ENCODE measurements at places on chromosomes 1 and 21.

- DNase-seq, result no peak
These were observed 17.4 kb downstream of the KANK4 start for GRCh38 chr1:62301726-62302390.

GRCh38 chr1:3436901-3437300, 17.6 kb upstream of the ARHGEF16 start:
- DNase-seq, result no peak

DNA sequence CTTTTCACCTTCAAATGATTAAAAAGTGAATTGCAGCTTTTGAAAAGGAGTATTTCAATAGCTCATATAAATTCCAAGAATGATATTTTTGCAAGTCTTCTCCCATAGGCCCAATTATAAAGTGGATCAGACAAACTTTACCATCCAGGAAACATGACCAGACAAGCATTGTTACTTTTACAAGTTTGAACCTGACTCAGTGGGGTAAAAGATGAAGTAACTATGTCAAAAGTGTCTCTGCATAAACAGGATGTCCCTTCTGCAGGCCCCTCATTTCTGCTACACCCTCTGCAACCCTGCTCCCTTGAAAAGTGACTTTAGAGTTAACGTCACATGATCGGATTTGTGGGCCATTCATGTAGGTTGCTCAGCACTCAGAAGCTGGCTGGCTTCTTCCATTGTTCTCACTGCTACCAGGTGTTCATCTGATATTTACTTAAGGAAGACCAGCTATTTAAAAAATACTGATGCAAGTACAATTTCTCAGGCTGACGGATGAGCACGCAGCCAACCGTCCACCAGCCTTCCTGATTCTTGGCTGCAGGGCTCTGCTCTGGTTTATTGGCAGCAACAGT, 32.3 kb downstream of the URB1 start:
- no peak for DNase-seq

DNA sequence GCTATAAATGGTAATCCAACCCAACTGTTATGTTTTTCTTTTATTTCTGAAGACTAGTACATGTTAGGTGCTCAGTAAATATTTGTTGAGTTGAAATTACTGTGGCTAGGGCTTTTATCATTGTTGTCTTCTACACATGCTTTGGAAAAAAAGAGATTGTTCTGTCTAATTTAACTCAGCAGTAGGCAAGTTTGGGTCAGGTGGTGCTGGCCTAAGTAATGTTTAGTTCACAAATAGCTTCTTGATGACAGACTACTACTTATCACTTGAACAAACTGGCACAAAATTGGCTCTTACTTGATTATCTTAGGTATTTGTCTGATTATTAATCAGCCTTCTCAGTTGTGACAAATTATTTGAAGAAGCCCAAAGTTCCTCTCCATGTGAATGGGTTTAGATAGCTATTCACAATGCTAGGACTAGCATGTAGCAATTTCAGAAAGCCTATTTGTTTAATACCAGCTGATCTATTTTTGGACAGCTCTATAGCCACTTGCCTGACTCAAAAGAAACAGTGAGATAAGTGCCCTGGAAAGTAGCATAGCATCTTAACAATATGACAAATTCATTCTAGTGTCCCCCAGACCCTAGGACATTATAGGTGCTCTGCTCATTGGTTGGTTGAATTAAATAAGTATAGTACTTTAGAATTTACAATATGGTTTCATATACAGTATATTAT, 32.6 kb downstream of the TMEM200B start:
- DNase-seq, result no peak

DNA sequence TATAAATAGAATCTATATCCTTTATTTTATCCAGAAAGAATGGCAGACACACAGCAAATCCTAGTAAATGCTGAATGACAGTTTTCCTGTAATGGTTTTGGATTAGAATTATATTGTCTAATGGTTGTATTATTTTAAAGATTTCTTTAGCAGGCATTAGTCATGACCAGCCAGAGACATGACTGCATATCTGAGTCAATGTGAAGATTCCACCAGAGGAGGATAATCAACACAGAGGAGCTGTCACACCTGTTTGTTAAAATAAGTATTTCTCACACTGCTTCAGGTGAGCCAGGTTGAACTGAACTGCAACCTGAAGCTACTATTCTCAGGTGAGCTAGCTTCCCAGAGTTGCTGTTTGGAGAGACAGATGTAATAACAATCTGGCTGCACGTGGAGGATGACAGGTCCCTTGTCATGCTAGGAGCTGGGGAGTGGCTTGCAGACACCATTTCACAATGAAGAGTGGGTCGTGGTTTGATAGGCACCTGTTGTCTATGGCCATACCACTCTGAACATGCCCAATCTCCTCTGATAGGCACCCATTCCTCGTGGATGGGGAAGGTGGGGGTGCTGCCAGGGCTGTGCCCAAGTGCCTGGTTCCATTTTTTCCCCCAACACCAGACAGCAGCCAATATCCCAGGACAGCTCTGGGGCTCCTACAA, 94.3 kb downstream of the KCNJ6 start:
- DNase-seq, result no peak

GRCh38 chr1:7223334-7224080, 438.3 kb downstream of the CAMTA1 start:
- no peak for DNase-seq

DNA sequence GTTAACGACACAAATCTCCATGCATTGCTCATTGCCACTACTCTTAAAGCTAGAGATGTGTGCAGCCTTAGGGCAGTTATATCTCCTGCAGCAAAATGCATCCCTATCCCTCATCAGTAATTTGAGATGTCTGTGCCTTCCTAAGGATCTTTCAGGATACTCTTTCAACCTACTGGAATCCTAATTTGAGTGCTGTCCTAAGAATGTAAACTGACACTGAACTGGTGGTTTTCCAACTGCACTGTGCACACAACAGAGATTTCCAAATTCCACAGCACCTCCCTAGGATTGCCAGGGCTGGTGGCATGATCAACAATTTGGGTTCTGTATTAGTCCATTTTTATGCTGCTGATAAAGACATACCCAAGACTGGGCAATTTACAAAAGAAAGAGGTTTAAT, 193.9 kb downstream of the LTN1 start:
- DNase-seq, result no peak

DNA sequence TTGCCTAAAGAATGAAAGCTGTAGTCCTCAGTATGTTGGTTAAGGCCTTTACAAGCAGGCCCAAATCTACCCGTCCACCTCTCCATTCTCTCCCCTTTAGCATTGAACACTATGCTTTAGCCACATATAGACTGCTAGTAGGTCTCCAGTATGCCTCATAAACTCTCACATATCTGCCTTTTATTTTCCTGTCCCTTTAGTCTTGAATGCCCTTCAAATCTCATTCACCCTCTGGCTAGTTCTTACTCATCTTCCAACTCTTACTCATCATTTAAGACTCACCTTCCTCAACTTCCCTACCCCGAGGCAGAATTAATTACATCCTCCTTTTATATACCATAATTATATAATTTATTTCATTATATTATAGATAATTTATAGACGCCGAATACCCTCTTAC, 78.7 kb upstream of the TSPAN2 start:
- no peak for DNase-seq

DNA sequence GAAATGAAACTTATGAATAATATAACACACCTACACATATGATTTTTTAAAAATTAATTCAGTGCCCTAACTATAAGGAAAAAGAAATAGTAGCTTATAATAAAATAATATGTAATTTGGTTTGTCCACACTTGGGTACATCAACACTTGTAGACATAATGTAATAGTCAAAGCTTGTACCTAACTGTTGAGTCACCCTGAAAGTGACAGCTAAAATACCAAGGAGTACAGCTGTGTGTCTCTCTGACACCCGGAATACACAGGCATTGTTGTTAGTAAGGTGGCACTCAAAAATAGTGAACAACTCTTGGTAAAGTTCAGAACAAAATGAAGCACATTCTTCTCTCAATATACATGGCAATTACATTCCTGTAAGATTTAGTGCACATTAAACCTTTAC, 243.4 kb downstream of the TRABD2B start:
- no peak for DNase-seq

DNA sequence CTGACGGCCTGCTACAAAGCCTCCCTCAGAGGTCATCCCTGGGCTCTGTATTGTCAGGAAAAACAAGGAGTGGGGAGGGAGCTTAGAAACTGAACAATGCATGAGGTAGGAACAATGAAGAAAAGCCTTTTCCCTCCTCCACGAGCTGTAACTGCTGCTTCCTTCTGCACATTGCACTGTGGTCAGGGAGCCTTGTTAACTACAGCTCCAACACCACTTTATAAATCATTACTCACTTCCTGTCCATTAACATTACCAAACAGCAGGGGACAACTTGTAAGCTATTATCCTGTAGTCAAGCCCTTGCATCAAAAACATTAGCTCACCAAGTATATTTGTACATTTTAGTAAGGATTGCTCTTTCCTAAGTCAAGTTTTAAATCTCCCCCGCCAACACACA, 336.0 kb upstream of the NR5A2 start:
- DNase-seq, result no peak

DNA sequence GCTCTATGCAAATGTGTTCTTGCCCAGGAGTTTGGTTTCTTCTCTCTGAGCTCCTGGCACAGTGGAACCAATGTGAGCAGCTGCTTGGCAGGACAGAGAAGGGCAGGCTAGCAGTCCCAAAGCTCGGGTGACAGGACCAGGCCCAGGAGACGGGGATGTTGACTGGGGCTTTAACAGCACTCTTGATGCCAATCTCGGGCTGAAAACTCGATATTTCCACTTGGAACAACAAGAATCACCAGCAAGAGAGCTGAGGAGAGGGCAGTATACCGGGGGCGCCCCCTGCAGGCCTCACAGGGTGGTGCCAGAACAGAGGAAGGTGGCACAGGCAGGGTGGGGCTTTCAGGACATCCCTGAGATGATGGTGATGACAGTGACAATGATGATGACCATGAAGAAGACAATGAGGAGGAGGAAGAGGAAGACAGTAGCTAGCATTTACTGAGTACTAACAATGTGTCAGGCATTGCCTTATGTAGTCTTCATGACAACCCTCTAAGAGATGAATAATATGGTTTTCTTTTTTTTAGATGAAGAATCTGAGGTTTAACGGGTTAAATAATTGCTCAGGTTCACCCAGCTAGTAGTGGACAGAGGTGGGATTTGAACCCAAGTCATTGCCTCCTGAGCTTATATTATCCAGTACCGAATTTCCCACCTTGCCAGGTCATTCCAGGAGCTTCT, 2.7 kb upstream of the KCNJ9 start:
- peak; percentile 56 for DNase-seq

GRCh38 chr1:24920533-24920925, 9.5 kb downstream of the RUNX3 start:
- DNase-seq, result no peak

- no peak for DNase-seq
These were observed 23.4 kb downstream of the ZNF281 start for GRCh38 chr1:200386416-200386815.

- DNase-seq, result no peak
These were observed 19.7 kb downstream of the RGS1 start for GRCh38 chr1:192595299-192595698.

GRCh38 chr1:115112496-115113375, 23.4 kb upstream of the TSPAN2 start:
- DNase-seq, result no peak

GRCh38 chr1:70528590-70529333, 117.7 kb downstream of the CTH start:
- no peak for DNase-seq

GRCh38 chr21:37994211-37994610, 78.0 kb upstream of the KCNJ6 start:
- DNase-seq, result no peak

GRCh38 chr1:117828201-117828600, 101.2 kb downstream of the GDAP2 start:
- DNase-seq, result no peak

- no peak for DNase-seq
These were observed 26.0 kb upstream of the KCNA3 start for GRCh38 chr1:110700767-110701166.

DNA sequence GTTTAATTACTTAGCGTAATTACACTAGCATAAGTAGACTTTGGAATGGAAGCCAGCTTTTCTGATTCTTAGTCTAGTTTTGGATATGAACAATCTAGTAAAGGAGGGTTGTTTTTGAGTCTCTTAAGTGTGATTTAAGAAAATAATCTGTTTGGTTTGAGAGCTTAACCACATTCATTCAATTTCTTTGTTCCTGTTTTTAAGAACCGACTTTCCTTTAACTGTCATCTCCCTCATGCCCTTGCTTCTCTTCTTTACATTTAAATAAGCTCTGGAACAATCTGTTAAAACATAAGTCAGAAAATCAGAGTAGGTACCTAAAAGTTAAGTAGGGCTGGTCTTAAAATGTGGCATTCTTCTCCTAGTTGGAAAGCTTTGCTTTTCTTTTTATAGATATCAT, 27.7 kb downstream of the CDC42 start:
- no peak for DNase-seq

GRCh38 chr1:167689567-167689920, 32.2 kb upstream of the MPZL1 start:
- no peak for DNase-seq

DNA sequence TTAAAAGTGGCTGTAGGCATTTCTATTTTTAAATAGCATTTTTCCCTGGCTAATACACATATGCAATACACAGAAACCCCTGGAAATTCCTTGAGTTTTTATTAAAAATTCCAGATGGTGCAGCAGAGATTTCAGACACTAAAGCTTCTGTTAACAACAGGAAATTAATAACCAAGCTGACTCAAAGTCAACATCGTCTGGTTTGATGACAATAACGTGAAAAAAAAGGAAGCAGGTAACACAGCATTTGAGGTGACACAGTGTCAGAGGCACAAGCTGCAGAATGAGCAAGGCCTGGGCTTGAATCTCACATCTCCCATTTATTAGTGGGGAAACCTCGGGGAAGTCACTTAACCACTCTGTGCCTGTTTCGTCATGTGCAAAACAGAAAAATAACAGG, 64.6 kb upstream of the GJB5 start:
- no peak for DNase-seq

DNA sequence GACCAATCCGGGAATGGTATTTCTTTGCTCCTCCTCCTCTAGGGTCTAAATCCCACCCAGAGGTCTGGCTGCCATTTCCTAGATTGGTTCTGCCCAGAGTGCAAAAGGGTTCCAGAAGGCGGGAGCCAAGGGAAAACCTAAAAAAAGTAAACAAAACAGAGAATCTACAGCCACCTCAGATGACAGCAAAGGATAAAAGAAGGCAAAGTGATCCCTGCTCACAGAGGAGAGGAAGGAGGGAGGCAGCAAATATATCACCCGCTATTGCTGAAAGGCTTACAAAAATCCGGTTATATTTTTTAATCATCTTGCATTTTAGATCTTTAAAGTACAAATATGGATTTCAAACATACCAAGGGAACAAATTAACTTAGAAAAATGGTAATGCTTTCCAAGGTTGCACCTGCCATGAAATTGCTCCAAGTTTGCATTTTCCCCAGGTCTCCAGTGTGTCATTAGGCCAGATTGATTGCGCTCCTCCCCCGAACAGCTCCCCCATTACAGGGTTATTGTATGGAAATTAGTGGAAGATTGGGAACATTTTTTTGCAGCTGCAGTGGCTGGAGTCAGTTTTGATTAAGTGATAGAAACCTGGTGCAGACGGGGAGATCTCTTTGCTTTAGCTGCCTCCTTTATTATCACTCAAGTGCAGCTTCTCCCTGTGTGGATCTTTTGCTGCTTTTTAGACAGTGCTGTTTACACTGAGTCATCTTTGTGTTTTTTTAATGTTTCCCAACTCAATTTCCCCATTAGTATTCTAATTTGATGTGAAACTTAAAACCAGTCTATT, 280.5 kb upstream of the CAMK1G start:
- DNase-seq, result no peak

GRCh38 chr1:22119626-22120468, 23.1 kb downstream of the WNT4 start:
- no peak for DNase-seq

Measured in GM12892 (cell line).